ENCODE measurements at places on chromosomes 6 and 20. TPM values are rescaled to one million over a fixed set of nuclear protein-coding genes. Genes with fewer than 3 reads are reported as not detected.

Gene RSPO4
- 1.1 TPM for total RNA-seq

DNA sequence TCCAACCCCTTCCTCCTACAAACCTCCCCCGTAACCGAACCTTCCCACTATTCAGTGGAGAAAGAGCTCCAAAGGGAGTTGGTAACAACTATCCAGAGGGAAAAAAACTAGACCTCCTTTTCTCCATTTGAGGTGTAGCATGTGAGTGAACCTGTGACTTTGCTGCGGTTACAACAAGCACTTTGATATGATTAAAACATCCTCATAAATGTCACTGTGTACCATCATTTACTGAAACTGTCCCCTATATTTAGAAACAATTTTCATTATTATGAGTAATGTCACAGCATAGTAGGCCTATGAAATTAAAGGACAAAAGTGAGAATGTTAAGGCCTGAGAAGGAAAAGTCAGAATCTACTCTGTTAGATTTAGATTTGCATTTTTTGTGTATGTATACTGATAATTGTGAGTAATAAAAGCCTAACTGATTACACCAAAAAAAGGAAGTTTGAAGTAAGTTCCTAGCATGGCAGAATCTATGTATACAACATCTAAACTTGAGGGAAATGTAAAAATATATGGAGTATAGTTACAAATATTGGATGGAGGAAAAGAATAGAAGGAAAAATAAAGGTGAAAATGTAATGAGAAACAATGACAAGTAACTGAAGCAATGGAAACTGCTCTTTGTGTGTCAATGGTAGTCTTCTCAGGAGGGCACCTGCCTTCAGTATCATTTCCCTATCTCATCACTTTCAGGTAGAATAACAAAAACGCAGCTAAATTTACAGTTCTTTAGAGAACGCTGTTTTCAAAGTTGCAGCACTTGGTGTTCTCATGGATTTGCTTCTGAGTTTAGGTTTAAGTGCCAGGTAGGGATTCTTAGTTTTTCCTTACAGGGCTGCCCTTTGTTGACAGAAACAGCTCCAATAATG, 145.9 kb downstream of the IMPG1 start:
- DNase-seq, result no peak

DNA sequence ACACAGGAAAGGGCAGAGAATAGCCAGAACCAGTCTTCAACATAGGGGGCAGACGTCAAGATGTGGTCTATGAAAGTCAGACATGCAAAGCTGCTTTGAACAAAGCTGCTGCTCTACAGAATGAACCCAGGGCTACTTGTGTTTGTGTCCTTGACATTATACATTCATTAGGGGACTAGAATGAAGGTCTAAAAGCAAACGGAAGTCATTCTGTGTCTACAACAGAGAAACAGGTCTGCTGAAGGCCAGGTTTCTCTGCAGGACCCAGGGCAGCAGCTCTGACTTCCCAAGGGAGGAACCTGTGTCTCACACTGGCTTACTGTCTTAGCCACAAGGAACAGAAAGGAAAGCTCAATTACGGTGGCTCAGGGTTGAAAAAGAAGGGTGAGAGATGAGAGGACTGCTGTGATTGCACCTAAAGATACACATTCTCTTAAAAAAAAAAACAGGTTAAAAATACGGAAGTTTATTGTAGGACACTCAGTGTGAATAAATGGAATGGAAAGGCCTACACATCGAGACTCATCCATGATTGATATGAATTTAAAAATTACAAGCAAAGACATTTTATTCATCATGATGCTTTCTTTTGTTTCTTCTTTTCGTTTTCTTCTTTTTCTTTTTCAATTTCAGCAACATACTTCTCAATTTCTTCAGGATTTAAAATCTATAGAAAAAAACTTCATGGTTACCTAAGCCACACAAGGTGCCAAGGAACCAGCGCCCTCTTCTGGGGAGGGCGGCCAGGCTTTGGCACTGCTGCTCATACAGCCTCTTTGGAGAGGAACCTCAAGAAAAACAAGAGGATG, 6.7 kb downstream of the PSMA7 start:
- DNase-seq, result no peak

Gene DNAH8
- 0.89 TPM for total RNA-seq

GRCh38 chr6:17790489-17790888, 83.8 kb upstream of the NUP153 start:
- DNase-seq, result no peak

GRCh38 chr6:74177506-74177905, 481.5 kb downstream of the CD109 start:
- no peak for DNase-seq

DNA sequence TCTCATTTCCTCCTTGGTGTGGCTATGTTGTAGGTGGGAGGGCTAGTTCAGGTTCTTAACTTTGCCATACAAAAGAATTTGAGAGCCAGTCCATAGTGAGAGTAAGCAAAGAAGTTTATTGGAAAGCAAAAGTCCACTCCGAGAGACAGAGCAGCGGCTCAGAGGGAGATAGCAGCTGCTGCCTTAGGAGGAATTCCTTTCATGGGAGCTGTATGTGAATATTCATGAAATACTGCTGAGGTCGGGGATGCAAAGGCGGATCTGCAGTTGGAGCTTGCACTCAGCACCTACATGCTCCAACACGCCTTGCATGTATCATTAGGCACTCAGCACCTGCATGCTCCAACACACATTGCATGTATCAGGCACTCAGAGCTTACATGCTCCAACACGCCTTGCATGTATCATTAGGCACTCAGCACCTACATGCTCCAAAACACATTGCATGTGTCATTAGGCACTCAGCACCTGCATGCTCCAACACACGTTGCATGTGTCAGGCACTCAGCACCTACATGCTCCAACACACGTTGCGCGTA, 54.9 kb downstream of the CDH4 start:
- no peak for DNase-seq

Gene TCP11
- total RNA-seq, result 0.30 TPM

Gene TPX2
- total RNA-seq, result 14.8 TPM

Gene SLC52A3
- 1.5 TPM for total RNA-seq

GRCh38 chr6:111625461-111626391, 20.0 kb upstream of the TRAF3IP2 start:
- DNase-seq, result peak; percentile 85

GRCh38 chr20:6864740-6865139, 97.3 kb downstream of the BMP2 start:
- DNase-seq, result no peak

- DNase-seq, result no peak
Observed at GRCh38 chr6:21596145-21596948, 2.8 kb downstream of the SOX4 start.

Gene NEURL2
- total RNA-seq, result 2.9 TPM

GRCh38 chr20:46206025-46206424, 87.9 kb downstream of the CD40 start:
- DNase-seq, result no peak

Gene MAN1A1
- 57.9 TPM for total RNA-seq

Gene CLPSL1
- not detected for total RNA-seq

DNA sequence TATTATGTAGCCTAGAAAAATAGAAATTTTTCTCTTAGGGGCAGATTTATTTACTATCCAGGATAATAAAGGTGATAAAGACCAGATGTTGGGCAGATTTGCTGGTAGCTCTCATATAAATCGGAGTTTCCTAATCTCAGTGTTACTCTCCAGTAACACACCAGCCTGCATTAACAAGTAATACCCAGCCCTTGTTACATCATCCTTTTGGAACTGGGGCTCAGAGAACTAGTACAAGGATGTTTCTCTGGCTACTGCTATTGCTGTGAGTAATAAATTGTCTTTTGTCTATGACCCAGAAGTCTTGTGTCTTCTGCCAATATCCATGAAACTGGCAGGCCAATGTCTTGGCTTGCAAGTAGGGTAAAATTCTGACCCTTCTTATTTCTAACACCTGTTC, 16.8 kb downstream of the TPD52L1 start:
- no peak for DNase-seq

- DNase-seq, result no peak
Observed at GRCh38 chr20:37878835-37879599, 23.9 kb upstream of the VSTM2L start.

Gene MAP7
- total RNA-seq, result 12.6 TPM

DNA sequence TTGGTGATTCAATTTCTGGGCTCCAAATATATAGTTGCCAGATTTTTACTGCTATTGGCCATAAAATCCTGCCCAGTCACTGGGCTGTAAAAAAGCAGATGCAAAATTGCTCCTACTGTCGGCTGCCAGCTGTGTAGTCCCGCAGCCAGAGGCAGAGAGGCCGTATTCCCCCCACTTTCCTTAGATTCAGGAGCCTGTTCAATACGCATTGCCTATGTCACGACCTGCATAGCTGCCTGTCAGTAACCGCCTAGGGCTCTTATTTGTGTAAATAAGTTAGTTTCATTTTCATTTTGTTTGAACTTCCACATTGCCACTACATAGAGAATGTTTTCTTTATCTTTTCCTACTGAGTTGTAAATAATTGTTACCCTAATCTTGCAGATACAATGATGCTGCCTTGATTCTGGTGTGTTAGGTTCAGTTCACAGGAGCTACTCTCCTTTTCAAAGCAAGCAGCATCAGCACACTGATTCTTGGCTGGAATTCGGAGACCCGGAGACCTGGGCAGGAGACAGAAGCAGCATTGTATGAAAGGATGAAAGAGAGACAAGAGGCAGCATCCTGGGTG, 46.0 kb upstream of the UST start:
- DNase-seq, result peak; percentile 22

DNA sequence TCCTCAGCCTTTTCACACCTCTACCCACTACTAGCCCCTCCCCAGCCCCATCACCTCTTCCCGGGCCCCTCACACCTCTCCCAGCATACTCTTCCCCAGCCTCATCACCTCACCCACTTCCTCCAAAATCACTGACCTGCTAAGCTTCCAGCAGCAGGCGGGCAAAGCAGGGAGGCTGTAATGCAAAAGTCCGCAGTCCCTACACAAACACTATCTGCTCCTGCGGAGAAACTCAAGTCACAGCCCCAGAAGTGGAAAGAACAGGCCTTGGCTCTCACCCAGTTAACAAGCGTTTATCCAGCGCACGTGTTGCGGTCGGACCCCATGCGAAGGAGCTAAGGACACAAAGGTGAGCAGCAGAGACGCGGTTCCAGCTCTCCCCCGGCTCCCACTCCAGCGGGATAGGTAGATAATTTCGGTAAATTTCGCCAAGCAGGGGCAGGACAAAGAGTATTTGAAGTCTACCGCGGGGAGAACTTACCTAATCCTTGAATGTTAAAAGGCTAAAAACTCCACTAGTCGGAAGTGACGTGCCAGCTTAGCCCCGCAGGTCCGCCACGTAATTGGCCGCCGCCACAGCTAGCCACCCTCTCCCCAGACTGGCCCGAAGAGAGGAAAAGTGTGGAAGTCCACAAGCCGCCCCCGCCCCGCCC, 728 bp upstream of the TRIM39 start:
- DNase-seq, result peak; percentile 72

DNA sequence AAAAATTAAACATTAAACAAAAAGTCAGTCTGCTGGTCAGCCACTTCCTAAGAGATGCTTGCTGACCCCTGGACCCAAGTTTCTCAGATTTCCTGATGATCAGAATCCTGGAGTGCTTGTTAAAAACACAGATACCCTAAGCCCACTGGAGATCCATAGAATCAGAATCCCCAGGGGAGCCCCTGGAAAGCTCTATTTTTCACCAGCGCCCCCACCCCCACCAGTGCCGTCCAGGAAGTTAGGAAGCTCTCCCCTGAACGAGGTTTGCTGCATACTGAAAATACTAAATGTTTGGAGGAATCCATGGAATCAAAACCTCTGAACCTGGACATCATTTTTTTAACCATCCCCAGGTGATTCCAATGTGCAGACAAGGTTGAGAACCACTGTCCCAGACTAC, 69.2 kb downstream of the BFSP1 start:
- no peak for DNase-seq

DNA sequence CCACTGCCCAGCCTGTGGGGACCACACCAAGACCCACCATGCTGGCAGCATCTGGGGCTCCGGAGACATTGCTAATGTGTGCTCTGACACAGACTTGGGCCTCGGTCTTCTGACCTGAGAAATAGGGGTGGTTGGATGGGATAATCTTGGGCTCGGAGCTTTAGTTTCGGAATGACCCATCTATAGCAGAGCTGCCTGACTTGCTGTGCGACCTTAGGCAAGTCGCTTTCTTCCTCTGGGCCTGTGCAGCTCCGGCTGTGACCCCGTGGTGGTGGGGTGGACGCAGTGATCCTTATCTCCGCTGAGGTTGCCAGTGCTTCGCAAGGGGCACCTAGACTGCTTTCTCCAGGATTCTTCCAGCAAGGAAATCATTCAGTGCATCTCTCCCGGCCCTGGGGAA, 43.7 kb downstream of the CEBPB start:
- DNase-seq, result no peak

- DNase-seq, result no peak
Observed at GRCh38 chr6:35049156-35049735, 91.9 kb downstream of the TCP11 start.

GRCh38 chr20:56711018-56711417, 81.9 kb downstream of the TFAP2C start:
- DNase-seq, result no peak

- no peak for DNase-seq
Observed at GRCh38 chr6:29953686-29954085, 11.4 kb downstream of the HLA-A start.

DNA sequence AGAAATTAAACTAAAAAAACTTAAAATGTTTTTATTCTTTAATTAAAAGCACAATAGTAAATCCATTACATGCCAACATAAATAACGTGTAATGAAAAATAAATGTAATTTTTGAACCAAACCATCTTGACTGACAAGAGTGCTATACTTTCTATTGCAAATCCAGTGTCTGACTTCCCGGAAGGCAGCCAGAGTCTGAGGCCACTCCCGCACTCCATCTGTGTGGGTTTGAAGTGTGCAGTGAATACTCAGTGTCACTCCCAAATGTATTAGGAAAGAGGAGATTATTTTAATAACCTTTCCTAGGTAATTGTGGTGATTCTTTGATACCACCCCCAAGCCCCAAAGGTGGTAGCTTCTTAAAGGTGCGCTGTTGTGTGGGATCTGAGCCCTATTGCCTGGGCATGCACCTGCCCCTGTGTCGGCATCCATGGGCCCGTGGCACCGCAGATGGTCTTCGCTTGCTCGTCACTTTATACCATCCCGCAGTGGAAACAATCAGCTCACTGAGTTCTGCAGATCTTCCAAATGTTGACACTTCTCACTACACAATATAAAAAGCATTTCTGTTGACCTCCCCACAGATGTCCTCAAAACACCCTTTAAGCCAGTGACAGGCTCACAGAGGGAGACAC, 391.2 kb downstream of the THBS2 start:
- no peak for DNase-seq

- no peak for DNase-seq
Observed at GRCh38 chr6:129369737-129370136, 340.2 kb downstream of the ARHGAP18 start.

Gene ZNF217
- total RNA-seq, result 33.8 TPM

Gene CAP2
- 10.2 TPM for total RNA-seq

Gene EDN3
- 12.4 TPM for total RNA-seq

Gene DPPA5
- not detected for total RNA-seq

- no peak for DNase-seq
Observed at GRCh38 chr6:330948-331347, 38.7 kb downstream of the DUSP22 start.

DNA sequence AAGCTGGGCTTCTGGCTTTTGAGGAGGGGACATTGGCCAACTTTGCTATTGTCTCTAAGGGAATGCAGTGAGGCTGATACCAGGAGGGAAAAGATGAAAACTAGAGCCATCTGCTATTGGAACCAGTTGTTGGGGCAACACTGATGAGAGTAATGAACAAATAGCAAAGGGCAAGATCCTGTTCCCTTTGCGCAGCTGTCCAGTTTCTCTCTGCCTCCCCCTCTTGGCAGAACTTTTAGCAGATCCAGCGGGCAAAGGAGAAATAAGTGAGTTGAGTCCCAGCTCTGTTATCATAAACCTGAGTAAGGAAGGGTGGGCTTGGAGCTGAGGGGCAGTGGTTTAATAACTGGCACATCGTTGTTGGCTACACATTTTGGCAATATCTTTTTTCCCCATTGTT, 126.8 kb downstream of the AKAP7 start:
- no peak for DNase-seq

Gene TSBP1
- not detected for total RNA-seq

Data from skin of body (tissue), 3 donors.